ENCODE measurements at places on chromosomes 5 and 9. TPM values are rescaled to one million over a fixed set of nuclear protein-coding genes. Genes with fewer than 3 reads are reported as not detected.
A peak's percentile ranks its signal among the peaks of the same experiment; 100 is the strongest.

The SLC6A3 gene
- total RNA-seq = not detected

The TRAF1 gene
- total RNA-seq = 1.7 TPM

The TXNDC8 gene
- not detected for total RNA-seq

The ANKRD31 gene
- total RNA-seq = not detected

The PAPPA gene
- 0.07 TPM for total RNA-seq

The HTR1A gene
- total RNA-seq = not detected

The FOXD4L4 gene
- 0.25 TPM for total RNA-seq

- DNase-seq = no peak
These were observed 82.9 kb downstream of the RXRA start for GRCh38 chr9:134408939-134409737.

- DNase-seq = no peak
These were observed 71.1 kb downstream of the OLFM1 start for GRCh38 chr9:135158564-135158937.

DNA sequence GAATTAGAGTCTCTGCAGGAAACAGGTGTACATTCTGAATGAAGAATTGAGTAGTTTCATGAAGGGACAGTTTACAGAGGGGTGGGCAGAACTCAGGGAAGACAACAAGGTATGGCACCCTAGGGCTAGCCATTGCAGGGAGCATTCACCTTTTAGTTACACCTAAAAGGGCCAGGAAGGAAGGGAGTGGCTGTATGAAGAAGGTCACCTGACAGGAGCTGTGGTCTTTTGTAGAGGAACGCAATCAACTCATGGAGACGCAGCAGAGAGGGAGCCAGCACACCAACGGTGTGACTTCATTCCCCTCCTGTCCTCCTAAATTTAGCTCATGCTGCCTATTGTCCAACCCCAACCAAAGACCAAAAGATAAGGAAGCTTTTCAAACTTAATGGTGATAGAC, 12.7 kb upstream of the ZCCHC7 start:
- no peak for DNase-seq

DNA sequence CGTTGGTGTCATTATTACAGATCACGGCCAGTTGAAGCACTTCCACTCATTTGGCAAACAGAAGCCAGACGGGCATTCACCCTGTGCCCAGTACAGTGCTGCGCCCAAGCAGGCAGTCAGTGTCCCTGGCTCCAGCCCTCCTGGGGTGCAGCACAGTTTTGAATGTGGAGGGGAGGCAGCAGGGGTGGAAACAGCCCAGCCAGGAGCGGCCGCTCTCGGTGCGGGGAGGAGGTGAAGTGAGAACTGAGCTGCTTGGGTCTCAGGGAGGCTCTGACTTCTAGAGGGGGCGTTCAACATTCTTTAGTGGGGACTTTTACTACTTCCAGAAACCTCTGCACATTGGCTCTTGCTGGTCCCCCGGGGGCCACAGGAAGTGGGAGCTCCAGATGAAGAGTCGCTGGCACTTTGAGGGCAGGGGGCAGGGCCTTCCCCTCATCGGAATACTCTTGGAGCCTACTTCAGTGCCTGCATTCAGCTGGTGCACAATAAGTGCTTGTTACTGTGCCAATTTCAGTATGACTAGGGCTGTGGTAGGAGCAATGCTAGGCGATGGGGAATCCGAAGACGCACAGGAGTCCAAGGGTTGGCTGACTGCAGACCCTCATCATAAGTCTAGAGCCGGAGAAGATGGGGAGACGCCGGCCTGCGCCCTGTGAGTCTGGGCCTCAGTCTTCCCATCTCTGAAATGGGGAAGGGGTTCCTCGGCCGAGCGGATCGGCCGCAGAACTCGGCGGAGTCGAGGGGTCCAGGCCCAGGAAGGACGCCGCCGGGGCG, 492 bp upstream of the NEK6 start:
- no peak for DNase-seq

GRCh38 chr5:133235696-133236426, 184.0 kb downstream of the HSPA4 start:
- DNase-seq = no peak

- no peak for DNase-seq
These were observed 137.5 kb downstream of the ARHGEF28 start for GRCh38 chr5:73763300-73764032.

- no peak for DNase-seq
These were observed 39.9 kb downstream of the BICD2 start for GRCh38 chr9:92724528-92725265.

DNA sequence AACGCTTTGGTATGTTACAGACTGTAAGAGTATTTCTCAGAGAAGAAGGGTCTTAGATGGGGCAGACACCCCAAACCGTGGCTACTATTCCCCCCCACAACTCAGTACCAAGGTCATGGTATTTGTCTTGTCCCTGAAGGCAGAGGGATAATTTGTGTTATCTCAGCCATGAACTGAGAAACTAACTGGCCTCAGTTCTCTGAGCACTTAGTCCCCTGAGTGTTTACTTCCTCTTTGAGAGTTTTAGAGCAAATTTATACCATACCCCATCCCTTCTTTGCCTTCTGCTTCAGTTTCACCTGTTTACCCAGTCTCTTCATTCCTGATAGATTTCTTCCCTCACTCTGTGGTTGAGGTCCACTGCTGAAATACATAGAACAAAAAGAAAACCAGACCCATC, 183.9 kb downstream of the LRRC70 start:
- no peak for DNase-seq

DNA sequence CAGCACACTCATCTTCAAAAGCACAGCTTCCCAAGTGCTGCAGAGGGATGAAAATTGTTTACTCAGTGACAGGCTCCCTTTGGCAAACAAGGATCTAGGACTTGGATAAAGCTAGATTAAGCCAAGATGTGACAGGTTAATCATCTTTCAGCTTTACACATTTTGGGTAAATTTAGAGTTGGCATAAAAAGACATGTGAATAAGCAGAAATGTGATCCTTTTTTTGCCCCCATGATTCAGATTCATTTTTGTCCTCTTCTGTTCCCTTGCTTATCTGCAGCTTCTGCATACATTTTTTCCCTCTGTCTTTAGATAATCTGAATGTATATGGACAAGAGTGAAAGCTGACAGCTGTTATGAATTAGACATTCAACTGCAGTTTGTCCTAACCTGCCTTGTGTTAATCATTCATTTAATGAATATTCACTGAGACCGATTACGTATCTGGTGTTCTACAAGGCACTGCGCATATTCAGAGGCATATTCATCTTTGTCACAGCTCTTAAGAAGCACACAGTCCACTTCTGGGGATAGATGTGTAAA, 19.6 kb downstream of the ADAMTSL1 start:
- no peak for DNase-seq

DNA sequence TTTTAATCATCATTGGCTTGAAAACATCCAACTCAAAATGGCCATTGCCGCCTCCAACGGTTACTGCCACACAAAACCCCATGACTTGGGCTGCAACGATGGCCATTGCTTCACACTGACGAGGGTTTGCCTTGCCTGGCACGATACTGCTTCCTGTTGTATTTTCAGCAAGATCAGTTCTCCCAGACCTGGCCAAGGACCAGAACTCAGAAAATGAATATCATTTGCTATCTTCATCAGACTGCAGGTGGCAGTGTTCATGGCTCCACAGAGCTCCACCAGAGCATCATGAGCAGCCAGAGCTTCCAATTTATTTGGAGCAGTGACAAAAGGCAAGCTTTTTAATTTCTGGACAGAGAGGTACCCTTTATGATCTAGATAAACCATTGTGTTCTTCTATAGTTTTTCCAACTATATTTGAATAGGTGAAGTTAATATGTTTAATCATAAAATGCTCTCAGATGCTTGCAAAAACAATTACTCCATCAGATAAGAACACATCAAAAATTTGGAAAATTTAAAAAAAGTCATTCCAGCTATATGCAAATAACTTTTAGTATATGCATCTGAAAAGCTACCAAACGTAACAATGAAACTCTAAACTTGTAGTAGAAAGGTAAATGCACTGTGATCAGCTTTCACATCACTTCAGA, 10.4 kb downstream of the AMACR start:
- DNase-seq = peak; percentile 64

GRCh38 chr5:88890070-88890781, 7.2 kb upstream of the MEF2C start:
- no peak for DNase-seq

- DNase-seq = no peak
These were observed 84.7 kb downstream of the IQGAP2 start for GRCh38 chr5:76487821-76488220.

DNA sequence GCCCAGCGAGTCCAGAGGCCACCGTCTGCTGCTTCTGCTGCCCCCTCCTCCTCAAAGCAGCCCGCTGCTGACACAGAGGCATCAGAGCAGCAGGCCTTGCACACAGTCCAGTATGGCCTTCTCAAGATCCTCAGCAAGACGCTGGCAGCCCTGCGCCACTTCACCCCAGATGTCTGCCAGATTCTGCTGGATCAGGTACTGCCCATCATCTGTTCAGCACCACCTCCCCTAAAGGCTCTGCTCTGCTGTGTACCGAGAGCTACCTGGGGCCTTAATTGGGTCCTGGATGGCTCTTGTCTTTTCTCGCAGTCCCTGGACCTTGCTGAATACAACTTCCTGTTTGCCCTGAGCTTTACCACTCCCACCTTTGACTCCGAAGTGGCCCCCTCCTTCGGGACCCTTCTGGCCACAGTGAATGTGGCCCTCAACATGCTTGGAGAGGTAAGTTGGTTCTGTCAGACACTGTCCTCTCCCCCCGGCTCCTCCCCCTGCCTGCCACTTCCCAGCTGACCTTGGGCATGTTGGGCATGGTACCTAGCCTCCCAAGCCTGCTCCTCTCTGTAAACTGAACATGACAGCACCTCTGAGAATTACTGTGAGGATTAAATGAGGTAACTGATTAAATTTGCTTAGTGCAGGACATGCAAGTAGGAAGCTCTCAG, 22.7 kb downstream of the SH3GLB2 start:
- no peak for DNase-seq

DNA sequence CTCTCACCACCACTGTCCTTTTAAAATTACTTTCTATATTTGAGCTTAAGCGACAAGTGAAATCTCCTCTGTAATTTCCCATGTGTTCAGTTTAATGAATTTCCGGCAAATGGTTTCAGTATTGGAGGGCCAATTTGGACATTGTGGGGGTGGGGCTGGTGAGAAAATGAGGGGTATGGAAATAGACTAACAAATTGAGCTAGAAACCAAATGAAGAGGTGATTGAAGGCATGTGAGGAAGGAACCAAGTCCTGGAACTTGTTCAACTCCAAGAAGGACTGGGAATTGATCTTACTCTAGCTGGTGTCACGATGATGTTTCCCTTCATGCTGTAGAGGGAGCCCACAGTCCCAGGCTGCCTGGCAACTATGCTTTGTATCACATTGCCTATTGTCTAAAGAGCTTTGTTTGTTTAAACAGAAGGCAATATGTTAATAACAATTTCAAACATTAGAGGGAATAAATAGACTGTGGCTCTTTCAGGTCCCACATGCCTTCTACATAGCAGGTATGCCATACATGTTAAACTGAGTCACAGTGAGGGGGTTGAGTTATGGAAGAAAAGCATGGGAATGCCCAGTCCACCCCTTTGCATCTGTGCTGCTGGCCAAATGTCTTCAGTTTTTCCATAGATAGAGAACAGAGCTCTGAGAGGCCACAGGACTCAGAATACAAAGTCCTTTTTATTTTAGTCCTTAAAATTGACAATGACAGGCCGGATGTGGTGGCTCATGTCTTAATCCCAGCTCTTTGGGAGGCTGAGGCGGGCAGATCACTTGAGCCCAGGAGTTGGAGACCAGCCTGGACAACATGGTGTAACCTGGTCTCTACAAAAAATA, 25.0 kb upstream of the MATR3 start:
- no peak for DNase-seq

DNA sequence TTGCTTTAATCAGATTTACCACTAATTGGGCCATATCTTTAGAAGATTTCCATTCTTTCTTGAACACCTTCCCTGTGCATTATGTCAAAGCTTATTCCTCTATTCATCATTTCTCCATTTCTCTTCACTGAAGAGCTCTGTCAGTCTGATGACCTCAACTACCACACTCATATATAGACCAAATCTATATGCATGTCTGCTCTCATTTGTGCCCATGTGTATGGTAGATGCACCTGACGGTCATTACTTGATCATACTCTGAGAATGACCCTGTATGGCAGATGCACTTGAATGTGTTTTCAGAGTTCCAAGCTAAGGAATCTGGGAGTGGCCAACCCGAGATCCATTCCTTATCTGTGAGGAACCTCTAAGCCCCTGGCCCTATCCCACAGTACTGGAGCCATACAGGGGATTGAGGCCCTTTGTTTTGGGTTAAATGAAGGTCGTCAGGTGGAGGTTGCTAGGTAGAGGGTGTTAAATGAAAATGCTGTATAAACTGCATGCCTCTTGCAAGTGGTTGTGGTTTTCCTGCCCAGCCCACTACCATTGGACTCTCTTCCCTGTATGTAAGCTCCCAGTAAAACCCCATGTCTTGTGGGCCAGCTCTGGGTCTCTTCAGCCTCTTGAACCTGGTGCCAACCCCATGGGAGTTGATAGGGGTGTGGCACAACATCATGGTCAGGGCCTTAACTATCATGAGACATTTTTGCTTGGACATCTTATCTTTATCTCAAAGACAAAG, 229.5 kb downstream of the KIAA0825 start:
- no peak for DNase-seq

DNA sequence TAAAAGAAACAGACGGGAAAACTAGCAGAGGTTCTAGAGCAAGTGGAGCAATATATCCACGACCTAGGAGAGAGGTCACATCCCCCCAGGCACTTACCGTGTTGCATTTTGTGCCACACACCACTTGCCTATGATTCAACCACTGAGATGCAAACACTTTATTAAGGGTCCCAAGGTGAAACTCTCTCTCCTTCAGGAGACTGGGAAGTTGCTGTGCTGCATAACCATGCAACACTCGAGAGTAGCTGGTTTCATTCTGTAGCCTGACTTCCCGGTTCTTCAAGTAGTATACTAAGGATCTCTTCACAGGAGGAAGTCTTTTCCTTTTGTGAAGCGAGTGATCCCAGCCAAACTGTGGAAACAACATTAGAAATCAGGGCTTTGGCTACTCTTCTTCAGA, 1.6 kb downstream of the DCAF12 start:
- DNase-seq = no peak

DNA sequence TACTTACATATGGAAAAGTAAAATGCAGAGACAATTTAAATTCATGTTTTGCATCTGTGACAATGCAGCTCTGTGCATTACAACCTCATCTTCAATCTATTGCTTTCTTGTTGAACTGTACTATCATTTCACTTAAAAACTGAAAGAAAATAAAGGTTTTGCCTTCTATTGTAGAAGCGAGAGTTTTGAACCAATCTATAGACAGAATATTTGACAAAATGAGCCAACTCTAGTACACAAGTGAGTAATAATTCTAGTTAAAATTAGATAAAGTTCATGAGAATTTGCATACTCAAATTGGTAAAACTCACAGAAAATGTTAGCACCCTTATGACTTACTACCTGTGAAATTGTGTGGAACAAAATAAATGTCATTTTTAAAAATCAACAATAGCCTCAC, 123.7 kb downstream of the EDIL3 start:
- DNase-seq = no peak

- DNase-seq = no peak
These were observed 740 bp upstream of the TRMT10B start for GRCh38 chr9:37752642-37753488.

DNA sequence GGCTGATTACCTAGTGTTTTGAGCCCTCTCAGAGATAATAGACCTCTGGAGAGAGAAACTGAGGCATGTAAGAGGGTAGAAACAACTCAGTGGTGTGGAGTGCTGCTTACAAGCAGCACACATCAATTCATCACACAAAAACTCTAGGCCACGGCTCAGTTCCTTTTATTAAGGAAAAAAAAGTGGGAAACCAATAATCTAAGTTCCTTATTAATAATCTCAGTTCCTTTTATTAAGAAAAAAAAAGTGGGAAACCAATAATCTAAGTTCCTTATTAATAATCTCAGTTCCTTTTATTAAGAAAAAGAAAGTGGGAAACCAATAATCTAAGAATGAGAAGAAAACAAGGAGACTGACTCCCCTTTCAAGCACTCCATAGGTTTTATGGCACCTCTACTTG, 28.0 kb downstream of the TXNDC8 start:
- no peak for DNase-seq
